Posterior cingulate gyrus (tissue), 11 donors: ENCODE measurements at places on chromosomes 1 and 21.

GRCh38 chr1:104973516-104973915 is 1223.8 kb downstream of the AMY1C start:
- DNase-seq, result no peak

- no peak for DNase-seq
These were observed 36.7 kb upstream of the FAM163A start for GRCh38 chr1:179706339-179706941.

GRCh38 chr1:38558055-38558454 is 301.5 kb downstream of the RRAGC start:
- no peak for DNase-seq

DNA sequence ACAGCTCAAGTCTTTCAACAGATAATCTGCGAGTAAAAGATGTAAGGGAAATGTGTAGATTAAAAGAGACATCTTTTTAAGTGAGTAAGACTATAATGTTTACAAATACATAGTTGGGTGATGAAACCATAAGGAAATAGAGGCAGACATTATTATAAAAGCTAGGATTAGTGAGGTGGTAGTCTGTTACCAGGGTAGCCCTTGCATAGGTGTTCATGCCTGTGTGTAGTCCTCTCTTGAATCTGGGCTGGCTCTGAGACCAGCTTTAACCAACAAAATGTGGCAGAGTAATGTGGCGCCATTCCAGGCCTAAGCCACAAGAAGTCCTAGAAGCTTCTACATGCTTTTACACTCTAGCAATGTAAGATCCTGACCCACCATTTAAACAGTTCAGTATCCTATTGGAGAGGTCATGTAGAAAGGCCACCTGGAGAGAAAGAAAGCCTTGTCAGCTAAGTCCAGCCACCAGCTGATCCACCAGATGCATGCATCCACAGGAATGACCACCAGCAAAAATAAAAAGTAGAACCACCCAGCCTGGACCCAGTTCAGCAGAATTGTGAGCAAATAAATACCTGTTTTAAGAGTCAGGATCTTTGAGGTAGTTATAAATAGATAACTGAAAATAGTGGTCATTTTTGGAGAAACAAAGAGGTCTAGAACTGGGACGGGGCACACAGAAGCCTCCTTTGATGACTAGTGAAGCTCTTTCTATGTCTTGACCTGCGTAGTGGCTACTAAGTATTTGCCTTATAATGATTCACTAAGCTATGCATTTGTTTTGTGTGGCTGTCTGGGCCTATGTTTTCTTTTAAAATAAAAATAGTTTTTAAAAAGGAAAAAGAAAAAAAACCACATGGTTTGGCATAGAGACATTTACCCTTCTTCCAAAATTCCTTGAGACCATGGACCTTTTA is 8.1 kb downstream of the NIBAN1 start:
- no peak for DNase-seq

GRCh38 chr1:111955755-111956154 is 33.7 kb downstream of the KCND3 start:
- DNase-seq, result no peak

GRCh38 chr1:228445843-228446650 is 29.4 kb upstream of the TRIM17 start:
- DNase-seq, result no peak

GRCh38 chr1:247442164-247442563 is 15.7 kb downstream of the OR2B11 start:
- no peak for DNase-seq

DNA sequence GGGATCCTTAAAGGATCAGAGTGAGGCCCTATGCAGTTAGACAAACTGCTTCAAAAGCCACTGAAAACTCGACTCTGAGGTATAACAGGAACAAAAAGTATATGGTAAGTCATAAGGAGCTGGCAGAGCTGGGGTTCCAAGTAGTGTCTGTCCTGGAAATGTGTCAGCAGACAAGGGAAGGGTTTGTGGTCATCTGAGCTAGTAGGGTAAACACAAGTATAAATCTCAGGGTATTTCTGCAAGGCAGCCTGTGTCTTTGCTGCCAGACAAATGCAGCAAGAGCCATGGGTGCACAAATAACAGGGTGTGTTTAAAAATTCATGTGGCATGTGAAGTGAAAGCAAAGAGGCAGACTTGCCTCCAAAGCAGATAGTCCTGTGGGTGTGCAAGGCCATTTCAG is 759.0 kb upstream of the ADAMTS5 start:
- no peak for DNase-seq

DNA sequence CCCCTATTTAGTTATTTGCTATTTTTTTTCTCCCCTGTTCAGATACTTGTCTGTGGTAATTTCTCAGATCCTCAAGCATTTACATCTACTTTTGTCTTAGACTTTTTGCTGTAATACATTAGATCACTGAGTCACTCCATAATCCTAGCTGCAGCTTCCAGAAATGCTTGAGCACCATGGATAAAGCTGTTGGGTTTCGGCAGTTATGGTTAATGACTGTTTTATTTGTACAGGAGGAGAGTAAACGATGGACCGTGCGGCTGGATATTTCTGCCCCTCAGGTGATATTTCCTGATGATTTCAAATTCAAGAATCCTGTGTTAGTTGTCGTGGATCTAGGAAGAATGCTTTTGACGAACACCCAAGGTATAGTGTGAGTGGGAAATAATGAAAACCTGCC is 42.9 kb downstream of the VPS13D start:
- no peak for DNase-seq

DNA sequence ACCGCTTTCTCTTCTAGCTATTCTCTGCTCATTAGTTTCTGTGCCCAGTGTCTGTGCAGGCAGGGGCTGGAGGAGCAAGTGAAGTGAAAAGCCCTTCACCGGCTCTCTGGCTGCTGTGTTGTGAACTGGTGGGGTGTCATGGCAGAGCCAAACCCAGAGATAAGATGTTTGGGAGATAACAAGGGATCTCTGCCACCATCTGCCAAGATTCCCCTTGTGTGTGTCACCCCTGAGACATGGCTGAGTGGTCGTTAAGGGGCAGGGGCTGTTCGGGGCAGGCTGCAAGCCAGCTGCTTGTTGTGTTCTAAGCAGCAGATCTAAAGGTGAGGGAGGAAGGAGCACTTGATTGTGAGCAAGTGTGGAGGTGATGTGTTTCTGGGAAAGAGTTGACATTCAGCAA is 24.5 kb downstream of the CNIH3 start:
- no peak for DNase-seq

DNA sequence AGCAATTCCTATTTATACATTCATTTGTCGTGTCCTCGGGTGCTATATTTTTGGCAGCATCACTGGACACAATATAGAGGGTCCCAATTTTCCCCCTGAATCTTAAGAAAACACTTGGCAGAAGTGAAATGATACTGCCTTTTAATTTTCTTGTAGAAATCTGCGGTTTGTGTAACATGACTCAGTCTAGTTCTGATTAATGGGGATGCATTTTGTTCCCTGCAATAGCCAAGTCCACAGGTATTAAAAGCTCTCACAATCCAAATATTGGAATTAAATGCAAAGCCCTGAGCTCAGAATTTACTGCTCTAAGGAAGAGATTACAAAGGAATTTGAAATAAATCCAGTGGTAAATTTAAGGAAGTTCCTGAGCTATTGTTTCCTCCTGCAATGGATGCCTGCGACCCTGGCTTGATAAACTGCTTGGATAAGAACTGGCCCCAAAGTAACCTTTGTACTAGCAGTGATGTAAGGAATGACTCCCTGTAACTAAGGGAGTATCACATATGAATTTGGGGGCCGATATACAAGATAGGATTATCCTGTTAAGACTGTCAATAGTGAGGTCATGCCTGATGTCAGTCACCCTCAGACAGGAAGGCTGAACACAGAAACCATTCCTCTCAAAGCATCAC is 349.7 kb upstream of the C1orf87 start:
- DNase-seq, result no peak

DNA sequence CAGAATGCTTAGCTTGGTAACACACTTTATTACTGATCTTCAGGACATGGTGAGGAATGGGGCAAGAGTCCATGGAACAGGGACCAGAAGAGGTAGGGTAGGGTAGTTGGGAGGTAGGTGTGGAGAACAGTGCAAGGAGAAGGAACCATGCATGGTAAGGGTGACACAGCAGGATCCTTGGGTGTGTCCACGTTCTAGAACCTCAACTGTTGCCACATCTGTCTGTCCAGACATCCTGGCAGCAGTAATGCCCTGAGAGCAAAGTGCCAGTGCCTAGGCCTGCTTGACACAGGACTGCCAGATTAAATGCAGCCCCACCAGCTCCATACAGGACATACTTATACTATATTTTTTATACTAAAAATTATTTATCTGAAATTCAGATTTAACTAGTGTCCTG is 13.9 kb downstream of the DMAP1 start:
- DNase-seq, result no peak

GRCh38 chr1:237562242-237562823 is 328.4 kb downstream of the ZP4 start:
- DNase-seq, result no peak

GRCh38 chr21:29368906-29369305 is 70.2 kb downstream of the BACH1 start:
- no peak for DNase-seq

DNA sequence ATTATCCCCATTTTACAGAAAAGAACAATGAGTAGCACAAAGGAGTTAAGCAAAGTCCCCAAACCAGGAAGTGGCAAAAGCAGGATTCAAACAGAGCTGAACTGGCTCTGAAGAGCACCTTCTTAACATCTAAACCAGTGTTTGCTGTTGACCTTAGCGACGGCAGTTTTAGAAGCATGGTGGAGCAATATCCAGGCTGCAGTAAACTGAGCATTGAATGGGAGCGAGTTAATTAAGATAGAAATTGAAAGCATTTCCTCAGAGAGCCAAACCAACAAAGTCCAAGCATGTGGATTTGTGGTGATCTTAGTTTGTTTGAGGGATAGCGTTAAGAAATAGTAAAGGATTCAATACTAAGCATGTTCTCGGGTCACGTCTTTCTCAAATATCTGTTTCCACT is 13.4 kb upstream of the ZNF281 start:
- no peak for DNase-seq
